ENCODE measurements at places on chromosomes 7 and 10.

DNA sequence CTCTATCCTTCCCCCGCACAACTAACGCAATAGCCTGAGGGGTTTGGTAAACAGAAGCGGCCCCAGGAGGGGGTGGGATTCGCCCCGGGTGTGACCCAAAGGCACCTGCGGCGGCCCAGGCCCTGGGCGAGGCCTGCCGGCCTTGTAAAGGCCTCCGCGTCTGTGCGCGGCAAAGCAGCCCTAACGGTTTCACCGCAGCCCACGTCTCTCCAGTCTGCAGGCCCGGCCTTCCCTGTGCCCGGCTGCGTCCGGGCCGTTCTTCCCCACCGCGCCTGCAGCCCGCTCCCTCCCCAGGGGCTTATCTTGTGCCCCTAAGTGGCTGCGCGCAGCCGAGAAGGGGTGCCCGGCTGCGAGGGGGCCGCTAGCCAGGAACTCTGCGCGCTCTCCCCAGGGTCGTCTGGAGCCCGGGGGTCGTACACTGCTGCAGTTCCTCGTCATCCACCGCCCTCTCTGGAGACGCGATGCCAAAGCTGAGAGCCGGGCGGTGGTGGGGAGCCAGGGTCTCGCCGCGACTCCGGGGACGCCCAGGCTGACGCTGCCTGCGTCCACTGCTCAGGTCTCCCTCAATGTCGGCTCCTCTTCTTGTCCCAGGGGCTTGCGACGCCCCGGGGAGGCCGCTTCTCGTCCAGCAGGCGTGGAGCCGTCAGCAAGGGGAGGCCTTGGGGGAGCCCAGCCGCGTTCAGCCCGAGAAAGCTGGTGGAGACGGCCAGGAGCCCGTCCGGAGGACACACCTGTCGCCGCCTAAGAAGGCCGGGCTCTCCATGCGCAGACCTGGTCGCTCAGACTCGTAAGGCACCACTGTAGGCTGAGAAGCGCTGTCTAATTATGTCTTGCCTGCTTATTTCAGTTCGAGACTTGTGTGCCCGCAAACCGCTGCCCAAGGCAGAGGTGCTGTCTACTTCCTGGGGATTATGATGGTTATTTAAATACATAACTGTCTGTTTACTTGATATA, 132.3 kb downstream of the SPAG6 start:
- peak; percentile 20 for DNase-seq

- no peak for DNase-seq
Measured at GRCh38 chr10:5788969-5789368, 24.3 kb downstream of the GDI2 start.

DNA sequence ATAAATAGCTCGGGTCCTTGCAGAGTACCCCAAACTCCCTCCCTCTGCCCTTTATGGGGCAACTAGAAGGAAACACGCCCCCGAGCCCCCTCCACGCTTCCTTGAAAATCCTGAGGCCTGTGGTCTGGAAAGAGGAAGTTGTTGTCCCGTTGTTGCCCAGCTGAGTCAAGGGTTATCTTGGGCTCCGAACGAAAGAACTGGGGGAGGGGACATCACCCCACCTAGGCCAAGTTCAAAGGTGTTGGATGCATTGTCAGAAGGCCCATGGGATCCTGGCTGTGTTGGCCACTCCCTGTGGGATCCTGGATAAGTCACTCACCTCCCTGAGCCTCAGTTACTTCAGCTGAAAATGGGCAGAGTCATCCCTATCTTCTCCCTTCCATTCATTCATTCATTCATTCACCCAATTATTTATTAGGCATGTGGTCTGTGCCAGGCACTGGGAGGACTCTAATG, at the start of gene CCL24:
Gene CCL24 (minus strand): TSS at position 26 of the 456 bp plus-strand sequence. CDS start 91 bp downstream, outside the sequence.
- no peak for DNase-seq

DNA sequence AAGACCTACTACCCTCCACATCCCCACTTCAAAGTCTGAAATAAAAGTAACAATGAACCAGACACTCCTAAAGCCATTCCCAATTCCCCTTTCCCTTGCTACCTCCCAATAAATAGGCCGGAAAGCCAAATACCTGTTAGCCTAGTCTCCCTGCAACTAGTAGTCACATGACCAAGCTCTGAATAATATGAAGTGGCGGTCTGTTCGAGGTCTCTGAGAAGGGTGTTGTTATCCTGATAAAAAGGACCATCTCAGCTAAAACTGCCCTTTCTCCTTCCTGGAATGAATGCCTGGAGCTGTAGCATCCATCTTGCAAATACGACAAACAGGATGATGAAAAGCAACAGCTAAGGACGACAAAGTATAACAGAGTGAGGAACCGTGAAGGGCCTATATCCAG, 6.0 kb downstream of the KIF5B start:
- no peak for DNase-seq

DNA sequence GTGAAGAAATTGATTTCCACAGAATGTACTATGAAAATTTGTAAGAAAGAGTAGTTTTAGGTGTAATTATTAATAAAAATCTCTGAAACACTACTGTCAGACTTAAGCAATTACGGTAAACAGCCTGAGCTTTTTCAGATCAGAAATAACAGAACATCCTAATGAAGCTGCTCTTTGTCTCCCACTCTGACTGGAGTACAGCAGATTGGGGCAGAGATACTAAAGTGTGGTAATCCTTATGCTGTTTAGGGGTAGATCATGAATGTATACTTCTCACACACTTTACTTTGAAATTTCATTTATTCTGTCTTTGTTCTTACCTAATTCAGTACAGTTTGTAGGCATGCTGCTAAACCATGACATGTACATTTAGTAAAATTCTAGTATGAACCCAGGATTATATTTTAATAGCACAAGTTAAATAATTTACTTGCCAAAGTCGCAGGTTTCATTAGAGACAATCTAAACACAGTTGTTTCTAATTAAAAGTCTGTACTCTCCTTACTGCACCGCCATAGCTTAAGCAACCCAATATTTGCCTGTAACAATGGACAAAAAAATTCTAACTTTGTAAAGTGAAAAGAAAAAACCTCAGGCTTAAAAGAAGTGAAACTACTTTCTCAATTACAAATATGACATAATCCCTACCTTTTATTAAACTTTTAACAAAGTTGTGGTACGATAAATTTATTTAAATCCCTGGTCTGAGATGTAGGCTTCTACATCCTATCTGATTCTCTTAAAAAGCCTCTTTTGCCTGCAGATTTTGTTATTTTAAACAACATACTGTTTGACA, 88.8 kb downstream of the KMT2E start:
- DNase-seq = no peak

DNA sequence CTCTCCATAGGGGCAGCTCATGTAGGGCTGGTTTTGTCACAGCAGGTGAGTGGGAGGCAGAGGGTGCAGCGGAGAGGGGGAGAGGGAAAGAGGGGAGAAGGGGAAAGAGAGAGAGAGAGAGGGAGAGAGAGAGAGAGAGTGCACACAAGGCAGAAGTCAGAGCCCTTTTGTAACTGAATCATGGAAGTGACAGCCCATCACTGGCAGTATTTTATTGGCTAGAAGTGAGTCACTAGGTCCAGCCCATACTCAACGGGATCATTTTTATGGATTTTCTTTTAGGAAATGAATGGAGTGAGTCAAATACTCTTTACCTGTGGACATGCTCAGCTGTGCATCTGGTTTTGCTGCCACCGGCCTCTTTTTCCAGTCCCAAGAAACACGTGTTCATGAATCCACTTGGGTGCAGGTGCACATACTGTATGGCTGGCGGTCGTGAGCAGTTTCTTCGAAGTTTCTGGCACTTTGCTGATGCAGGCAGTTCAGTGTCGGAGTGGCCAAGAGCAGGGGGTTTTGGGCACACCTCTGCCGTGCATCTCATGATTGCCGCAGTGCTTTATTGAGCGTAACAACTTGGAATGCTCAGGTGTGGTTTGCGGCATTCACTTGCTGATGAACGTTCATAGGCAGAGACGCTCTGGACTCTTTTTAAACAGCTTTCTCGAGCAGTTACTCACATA, 40.3 kb downstream of the DOCK1 start:
- no peak for DNase-seq

GRCh38 chr10:53765311-53765710, 992.7 kb upstream of the MBL2 start:
- DNase-seq = no peak

- DNase-seq = no peak
Measured at GRCh38 chr7:43274752-43275151, 162.3 kb downstream of the HECW1 start.

DNA sequence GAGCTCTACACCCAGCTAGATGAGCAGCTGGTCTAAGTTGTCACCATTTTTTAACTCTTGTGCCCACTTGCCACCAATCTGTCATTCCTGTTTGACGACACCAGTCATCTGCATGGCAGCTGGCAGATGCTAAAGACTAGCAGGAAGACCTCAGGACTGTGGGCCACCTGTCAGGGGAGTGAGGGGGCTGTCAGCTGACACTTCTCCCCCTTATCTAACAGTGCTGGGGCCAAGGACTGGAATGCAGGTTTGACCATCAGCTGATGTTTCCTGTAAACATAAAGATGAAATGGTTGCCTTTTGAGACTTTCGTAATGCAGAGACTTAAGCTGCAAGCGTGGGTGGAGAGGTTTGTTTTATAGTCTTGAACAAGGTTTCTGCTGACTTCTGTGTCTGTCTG, 93.5 kb downstream of the WNT2 start:
- no peak for DNase-seq

DNA sequence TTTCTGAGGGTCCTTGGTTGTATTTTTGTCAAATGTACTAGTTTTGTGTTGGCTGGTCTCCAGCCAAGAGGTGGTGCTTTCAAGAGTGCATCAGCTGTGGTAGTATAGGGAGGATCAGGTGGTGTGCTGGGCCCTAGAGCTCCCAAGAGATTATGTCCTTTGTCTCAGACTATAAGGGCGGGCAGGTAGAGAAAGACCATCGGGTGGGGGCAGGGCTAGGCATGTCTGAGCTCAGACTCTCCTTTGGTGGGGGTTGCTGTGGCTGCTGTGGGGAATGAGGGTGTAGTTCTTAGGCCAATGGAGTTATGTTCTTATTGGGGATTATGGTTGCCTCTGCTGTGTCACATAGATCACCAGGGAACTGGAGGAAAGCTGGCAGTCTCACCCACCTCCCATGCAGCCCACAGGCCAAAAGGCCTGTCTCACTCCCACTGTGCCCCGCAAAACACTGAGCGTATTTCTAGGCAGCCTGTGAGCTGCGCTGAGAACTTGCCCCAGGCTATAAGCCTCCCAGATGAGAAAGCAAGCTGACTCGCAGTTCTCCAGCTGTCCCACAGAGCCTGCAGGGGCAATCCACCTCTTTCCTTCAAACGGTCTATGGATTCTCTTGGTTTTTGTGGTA, 1066.7 kb downstream of the GRM8 start:
- DNase-seq = no peak

GRCh38 chr7:24869572-24869971, 110.4 kb downstream of the OSBPL3 start:
- DNase-seq = no peak

DNA sequence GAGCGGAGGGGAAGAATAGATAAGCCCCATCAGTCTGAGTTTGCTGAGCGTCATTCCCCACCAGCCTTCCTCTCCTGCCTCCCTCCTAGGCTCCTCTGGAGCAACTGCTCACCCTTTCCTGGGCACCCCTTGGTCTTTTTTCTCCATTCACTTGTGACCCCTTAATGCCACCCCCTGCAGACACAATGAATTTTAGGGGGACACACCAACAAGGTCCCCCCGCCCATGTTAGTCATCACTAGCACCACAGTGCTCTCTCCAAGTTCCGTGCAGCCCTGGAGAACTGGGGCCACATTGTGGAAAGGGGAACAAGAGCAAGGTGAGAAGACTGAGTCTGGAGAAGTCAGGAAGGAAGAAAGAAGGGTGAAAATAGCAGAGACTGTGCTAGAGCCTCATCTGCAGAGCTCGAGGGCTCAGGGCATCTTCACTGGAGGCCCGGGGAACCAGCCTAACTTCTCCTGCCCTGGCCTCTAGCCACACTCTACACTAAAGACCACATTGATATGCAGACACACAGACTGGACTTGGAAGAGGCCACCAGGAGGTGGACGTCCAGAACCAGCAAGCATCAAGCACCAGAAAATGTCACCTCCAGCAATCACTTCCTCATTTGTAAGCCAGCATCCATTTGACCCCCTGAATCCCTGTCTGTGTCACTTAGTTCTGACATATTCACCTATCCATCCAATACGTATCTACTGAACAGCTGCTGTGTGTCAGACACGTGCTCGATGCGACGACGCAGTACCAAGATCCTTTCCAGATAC, 17.5 kb downstream of the RGR start:
- no peak for DNase-seq

DNA sequence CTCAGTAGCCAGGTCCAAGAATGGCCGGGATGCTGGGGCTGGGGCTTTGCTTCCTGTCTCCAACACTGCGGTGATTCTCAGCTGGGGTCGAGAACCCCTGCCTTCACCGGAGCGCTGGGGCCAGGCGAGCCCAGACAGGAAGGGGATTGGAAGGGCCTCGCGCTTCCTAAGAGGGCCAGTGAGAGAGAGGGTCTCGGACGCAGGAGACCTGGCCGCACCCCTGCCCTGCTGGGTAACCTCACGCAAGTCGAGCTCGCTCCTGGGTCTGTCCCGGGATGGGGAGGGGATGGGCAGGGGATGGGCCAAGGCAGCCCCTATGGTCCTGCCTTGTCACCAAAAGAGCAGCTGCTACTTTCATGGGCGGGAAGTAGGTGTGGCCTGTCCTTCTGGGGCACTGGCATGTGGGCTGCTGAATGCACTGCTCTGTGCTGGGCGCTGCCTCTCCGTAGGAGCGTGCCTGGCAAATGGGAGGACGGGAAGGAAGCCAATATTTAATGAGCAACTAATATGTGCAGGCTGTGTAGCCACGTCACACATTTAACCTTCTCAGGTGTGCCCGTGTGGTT, 20.0 kb downstream of the KCNK18 start:
- DNase-seq = no peak

DNA sequence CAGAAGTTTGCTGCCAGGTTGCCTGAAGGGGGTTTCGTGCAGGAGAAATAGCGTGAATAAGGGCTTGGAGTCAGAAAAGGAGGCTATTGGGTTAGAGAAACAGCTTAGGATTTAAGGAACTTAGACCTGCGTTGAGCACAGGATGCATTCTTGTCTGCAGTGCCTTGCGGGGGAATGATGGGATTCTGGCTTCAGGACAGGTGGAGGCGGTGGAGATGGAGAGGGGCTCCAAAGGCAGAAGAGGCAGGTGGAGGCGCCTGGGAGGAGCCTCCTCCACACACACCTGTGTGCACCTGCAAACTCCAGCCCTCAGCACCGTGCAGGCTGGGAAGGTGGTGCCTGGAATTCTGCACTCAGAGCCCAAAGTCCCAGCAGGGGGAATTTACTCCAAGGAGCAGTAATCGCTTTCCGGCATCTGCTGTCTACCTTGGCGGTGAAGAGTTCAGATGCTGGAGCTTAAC, 1.8 kb downstream of the CLIP2 start:
- no peak for DNase-seq

GRCh38 chr10:103145860-103146466, 47.1 kb downstream of the NT5C2 start:
- no peak for DNase-seq

DNA sequence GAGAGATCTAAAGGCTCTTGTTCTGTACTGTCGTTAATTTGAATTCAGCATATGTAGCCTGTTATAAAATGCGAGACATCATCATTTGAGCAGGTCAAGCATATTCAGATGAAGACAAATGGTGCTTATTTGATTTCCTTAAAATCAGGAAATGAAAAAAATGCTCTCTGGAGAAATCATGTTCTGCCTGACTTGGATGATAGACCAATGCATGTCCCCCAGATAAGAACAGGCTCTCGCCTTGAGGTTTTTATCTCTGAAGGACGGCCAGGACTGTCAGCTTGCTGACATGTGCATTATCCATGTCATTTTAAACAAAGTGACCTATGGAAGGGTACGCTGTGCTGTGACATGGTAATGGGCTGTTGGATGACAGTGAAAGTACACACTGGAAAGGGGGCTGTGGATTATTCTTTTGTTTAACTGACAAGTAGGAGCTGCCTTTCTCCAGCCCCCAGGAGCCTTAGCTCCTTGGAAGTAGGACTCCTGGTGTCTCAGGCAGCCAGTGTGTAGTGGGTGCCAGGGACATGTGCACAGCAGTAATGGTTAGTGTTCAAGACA, 695.1 kb upstream of the GALNT17 start:
- no peak for DNase-seq

Data from progenitor cell of endocrine pancreas (in vitro differentiated cells).